ENCODE measurements at places on chromosomes 5 and 9. TPM values are rescaled to one million over a fixed set of nuclear protein-coding genes. Genes with fewer than 3 reads are reported as not detected.
A peak's percentile ranks its signal among the peaks of the same experiment; 100 is the strongest.

The MARVELD2 gene
- total RNA-seq, result 6.5 TPM

The FBXO10 gene
- 24.2 TPM for total RNA-seq

The EMB gene
- total RNA-seq, result 27.5 TPM

The PPP2R2B gene
- 0.59 TPM for total RNA-seq

The HSPA9 gene
- 128 TPM for total RNA-seq

The EIF4E1B gene
- 0.54 TPM for total RNA-seq

The PAX5 gene
- total RNA-seq, result 1.3 TPM

DNA sequence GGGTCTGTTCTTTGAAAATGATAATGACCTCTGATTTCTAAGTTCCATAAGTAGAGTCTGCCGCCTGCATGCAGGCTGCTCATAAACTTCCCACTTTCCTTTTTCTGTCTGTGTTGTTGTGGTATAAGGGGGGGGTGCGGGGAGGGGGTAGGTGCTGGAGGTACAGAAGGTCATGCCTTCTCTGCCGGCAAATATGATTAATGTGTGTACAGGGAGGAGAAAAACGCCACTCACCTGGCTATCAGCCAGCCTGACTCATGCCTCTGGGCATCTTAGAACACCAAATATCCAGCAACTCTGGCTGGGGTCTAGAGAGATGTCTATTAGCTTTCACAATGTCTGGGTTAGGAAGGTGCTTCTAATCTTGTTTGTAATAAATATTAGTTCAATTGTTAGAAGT lies 128.3 kb downstream of the EFNA5 start:
- H3K36me3 ChIP-seq, result peaks cover 4% of the 10 kb centered on the region
- H3K27me3 ChIP-seq, result peaks cover 2% of the 10 kb centered on the region
- no peak for DNase-seq

DNA sequence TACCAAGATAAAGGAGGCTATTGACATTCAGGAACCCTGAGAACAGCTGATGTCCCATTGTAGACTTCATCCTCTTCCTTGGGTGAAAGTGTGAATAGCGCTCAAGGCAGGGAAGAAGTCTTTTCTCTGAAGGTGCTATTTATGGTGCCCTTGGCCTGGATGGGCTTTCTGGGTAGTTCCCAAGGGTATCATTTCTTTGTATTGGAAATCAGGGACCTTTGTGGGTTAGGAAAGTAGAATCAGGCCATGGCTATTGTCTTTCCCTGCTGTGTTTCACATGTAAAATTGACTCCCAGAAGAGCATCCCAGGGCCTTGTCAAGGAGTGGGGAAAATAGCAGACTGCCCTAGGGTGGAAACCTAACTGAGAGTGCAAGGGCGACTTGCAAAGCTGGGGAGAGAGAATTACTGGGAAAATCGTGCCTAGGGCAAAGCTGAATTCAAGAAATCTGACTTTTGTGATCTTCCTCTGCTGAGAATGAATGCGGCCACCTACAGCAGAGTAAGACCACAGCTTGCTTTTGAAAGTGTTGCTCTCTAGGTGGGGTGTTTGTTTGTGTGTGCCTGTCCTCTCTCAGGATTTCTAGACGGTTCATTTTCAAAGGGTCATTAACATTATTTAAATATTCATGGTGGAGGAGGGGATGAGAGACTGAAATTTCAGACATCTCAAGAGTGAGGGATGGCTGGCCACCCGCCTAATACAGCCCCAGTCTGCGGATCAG lies 160.6 kb downstream of the C9orf152 start:
- H3K27me3 ChIP-seq, result peaks cover 11% of the 10 kb centered on the region
- DNase-seq, result no peak
- peak overlapping the region; percentile 94 for H3K4me3 ChIP-seq

DNA sequence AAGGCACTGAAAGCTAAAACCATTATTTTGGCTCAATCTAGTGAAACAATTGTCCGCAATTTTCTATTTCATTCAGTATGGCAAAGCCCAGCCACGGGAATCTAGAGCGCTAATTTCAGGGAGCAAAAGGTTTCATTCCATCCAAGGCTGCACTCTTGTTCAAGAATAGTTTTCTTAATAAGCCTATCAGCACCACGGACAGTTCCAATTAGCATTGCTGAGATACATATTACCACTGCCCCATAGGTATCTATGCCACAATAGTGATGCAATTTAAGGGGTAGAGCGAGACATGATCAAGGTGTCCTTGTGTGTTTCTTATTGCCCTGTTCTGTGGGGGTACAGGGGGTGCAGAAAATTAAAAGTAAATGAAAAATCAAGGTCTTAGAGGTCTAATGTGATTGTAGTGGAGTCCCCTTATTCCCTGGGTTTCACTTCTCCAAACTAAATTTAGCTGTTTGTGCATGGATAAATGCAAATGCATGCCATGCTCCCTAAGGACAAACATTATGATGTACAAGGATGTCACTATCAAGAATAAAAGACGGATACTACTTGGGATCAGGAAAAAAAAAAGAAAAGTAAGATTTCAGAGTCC lies 45.5 kb downstream of the SPOCK1 start:
- no peak overlapping the region for H3K27ac ChIP-seq
- H3K36me3 ChIP-seq, result no peaks in the 10 kb centered on the region
- H3K4me1 ChIP-seq, result no peaks in the 10 kb centered on the region

GRCh38 chr9:116628716-116629115 lies 58.4 kb upstream of the TRIM32 start:
- peaks cover 1% of the 10 kb centered on the region for H3K27me3 ChIP-seq
- no peaks in the 10 kb centered on the region for H3K4me1 ChIP-seq
- H3K27ac ChIP-seq, result no peak overlapping the region
- no peak overlapping the region for H3K4me3 ChIP-seq

- H3K36me3 ChIP-seq, result peaks cover 4% of the 10 kb centered on the region
- no peak overlapping the region for H3K27ac ChIP-seq
- DNase-seq, result no peak
- H3K4me1 ChIP-seq, result no peaks in the 10 kb centered on the region
- H3K4me3 ChIP-seq, result no peak overlapping the region
Measured at GRCh38 chr9:30519166-30519565, 1865.3 kb upstream of the ACO1 start.

DNA sequence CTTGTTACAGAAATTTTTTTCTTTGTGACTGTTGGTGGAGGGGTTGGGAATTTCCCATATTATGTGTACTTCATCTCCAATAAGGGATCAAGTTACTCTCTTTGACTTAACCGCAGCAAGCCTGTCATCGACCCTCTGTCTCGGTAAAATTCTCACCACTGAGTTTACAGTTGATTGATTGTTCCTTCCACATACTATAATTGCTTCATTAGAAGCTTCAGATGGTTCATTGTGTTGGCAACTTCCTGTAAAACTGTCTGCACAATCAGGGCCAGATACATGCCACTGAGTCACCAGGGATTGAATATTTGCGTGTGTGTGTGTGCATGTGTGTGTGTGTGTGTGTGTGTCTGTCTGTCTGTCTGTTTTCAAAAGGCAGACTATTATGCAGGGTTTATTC lies 176.6 kb downstream of the ZNF462 start:
- H3K4me3 ChIP-seq, result no peak overlapping the region
- H3K4me1 ChIP-seq, result peaks cover 19% of the 10 kb centered on the region
- peaks cover 3% of the 10 kb centered on the region for H3K27me3 ChIP-seq
- H3K36me3 ChIP-seq, result no peaks in the 10 kb centered on the region

DNA sequence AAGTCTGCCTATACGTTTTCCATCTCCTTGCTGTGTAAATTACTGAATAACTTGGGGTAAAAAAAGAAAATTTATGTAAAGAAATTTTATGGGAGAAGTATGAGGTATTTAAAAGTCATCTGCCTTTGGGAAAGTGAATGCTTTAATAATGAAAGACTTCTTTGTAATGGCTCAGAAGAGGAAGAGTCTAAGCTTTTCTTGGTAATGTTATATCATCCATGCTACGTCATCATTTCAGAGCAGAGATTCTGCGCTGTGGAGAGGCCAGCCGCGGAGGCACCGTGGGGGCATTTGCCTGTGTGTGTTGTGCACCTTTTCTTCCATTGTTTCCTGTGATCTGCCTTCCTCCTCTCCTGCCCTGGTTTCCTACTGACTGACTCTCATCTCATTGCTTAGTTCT lies 78.2 kb downstream of the GOLM1 start:
- peaks cover 20% of the 10 kb centered on the region for H3K4me1 ChIP-seq
- peaks cover 2% of the 10 kb centered on the region for H3K27me3 ChIP-seq
- no peak overlapping the region for H3K4me3 ChIP-seq
- DNase-seq, result no peak

DNA sequence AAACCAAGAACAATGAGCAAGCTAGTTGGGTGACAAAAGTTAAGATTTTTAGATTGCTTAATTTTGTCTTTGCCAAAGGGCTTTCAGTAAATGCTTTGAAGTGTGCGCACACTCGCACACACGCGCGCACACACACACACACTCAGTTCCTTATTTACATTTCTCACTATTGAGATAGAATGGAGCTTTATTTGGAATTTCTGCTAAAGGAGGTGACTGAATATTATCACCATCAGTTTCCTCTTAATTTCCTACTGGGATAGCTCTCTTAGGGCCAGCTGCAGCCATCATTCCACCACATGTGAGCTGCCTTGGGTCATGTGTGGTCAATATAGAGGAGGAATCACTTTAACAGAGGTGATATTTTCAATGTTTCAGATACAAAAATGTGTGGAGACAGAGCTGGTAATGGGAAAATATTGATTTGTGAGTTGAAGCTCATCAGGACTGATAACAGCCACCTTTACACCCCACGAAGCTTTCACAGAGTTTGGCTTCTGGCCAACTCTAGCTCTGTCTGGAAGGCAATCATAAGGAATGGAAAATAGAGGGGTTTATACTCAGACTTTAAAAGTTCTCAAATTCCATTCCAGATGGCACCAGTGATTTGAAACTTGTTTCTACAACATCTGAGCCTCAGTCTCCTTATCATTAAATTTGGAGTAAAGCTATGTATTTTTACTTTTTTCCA lies 99.9 kb downstream of the MACIR start:
- H3K27ac ChIP-seq, result peak overlapping the region; percentile 45
- H3K4me1 ChIP-seq, result peaks cover 15% of the 10 kb centered on the region
- no peak for DNase-seq
- no peaks in the 10 kb centered on the region for H3K27me3 ChIP-seq

DNA sequence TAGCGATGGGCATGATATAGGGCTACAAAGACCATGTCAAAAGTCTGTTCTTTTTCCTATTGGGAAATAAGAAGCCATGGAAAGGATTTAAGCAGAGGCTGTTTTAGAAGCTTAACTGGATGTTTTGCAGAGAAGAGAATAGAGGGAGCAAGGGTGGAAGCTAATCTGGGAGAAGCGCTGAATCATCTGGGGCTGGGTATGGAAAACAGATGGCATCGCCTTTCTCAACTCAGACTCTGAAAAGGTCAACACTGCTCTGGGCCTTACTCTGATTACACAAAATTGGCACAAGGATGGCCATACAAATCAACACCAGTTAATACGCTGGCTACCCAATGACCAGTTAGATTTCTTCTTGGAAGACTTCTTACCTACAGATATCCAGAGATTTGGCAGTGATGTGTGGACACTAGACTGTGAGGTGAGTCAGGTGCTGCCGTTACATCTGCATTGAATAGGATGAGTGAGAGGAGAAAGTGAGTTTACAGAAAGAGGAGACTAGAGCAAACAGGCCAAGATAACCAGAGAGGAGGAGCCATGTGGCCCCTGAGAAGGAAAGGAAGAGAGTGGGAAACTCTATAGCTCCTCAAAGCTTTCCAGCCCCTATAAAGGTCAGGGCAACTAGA lies 6.2 kb upstream of the TCERG1 start:
- H3K27me3 ChIP-seq, result no peaks in the 10 kb centered on the region
- no peak overlapping the region for H3K27ac ChIP-seq
- no peak overlapping the region for H3K4me3 ChIP-seq
- DNase-seq, result no peak

DNA sequence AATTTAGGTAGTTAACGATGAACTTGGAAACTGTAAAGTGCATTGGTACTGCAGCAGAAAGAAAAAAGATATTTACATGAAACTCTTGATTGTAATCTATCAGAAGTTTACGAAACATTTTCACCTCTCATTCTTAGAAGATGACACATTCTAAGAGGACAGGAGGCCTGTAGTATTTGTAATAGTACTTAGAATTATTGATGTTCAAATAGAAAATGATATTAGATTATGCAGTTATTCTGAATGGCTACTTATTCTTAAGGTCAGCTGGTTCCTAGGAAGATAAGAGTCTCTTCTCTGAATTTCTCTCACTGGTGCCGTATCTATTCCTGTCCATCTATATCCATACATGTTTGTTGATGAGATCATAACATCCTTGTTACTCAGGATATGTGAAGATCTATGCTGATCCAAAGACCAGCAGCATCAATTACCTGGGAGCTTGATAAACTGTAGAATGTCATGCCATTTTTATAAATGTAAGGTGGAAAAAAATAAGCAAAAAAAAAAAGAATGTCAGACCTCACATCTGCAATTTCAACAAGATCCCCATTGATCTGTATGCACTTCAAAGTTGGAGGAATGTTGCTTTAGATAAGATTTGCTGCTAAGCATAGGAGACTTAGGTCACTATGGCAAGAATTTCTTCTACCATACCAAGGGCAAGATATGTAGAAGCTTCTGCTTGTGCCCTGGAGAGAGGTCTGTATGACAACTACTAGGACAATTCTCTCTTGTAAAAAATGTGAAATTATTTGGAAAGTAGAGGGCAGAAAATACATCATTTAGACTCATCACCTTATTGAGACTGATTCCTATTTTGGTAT lies 42.4 kb upstream of the RICTOR start:
- DNase-seq, result no peak
- H3K27me3 ChIP-seq, result no peaks in the 10 kb centered on the region
- H3K4me3 ChIP-seq, result no peak overlapping the region
- H3K27ac ChIP-seq, result no peak overlapping the region

GRCh38 chr5:50441493-50441955 lies 436 bp upstream of the EMB start:
- H3K27ac ChIP-seq, result no peak overlapping the region
- no peaks in the 10 kb centered on the region for H3K36me3 ChIP-seq
- H3K4me3 ChIP-seq, result peak overlapping the region; percentile 90

- H3K27me3 ChIP-seq, result peaks cover 2% of the 10 kb centered on the region
- no peak for DNase-seq
- no peaks in the 10 kb centered on the region for H3K4me1 ChIP-seq
- no peak overlapping the region for H3K4me3 ChIP-seq
- no peaks in the 10 kb centered on the region for H3K36me3 ChIP-seq
Measured at GRCh38 chr5:151868451-151868850, 56.2 kb downstream of the GLRA1 start.
